ENCODE measurements at places on chromosomes 4 and X. TPM values are rescaled to one million over a fixed set of nuclear protein-coding genes. Genes with fewer than 3 reads are reported as not detected.
A peak's percentile ranks its signal among the peaks of the same experiment; 100 is the strongest.

DNA sequence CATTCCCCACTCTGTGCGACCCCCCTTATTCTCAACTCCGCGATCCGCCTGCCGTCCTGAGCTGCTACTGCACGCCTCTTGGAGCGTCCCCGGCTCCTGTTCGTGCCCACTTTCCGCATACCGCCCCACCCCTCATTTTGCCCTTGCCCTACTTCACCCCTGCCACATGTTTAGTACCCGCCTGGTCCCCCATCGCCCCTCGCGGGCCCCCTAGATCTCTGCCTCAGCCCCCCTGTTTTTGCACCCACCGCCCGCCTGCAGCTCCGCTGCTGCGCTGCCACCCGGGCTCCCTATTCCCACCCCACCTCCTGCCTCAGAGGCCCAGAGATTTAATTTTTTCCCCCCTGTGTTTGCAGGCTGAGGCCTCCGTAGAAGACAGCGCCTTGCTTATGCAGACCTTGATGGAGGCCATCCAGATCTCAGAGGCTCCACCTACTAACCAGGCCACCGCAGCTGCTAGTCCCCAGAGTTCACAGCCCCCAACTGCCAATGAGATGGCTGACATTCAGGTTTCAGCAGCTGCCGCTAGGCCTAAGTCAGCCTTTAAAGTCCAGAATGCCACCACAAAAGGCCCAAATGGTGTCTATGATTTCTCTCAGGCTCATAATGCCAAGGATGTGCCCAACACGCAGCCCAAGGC lies 1.4 kb downstream of the MAGED1 start:
- no peak for DNase-seq

DNA sequence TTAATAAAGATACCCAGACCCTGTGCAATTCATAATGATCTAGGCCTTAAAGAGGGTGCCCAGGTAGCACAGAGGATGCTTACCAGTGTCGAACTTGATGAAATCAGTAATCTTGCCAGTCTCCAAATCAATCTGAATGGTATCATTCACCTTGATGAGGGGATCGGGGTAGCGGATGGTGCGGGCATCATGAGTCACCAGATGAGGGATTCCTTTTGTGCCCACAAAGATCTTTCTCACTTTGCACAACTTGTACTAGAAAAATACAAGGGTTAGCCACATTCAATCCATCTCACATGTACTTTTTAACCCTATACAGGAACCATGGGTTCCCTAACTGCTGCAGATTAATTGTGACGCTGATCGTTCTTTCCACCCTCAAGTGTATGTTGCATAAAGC lies 3.3 kb downstream of the RPS4X start:
- DNase-seq = no peak

The EREG gene
- total RNA-seq = not detected

DNA sequence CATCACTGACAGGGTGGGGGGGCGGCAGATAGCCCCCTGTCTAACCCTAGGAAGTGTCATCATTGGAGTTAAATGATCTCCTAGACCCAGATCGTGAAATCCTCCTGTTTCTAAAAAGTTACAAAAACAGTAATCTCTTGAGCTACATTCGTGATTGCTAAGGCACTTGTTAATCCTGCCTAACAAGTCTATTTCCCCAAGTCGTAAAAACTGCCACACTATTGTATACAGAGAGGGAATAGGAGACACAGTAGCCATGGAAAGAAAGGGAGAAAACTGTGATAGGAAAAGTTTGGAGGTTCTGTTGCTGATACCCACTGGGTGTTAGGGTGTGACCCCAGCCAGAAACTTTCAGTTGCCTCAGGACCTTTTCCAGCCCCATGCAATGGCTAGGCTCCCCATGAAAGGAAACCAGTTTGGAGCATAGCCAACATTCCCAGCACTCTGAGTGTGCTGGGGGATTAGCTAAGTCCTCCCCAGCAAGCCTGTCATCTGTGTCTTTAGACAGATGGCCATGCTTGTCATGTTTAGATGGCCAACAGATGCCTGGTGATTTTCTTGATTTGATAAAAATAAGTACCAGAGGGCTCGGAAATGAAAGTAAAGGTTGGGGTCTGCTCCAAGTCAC lies 63.3 kb upstream of the ANXA10 start:
- DNase-seq = no peak

DNA sequence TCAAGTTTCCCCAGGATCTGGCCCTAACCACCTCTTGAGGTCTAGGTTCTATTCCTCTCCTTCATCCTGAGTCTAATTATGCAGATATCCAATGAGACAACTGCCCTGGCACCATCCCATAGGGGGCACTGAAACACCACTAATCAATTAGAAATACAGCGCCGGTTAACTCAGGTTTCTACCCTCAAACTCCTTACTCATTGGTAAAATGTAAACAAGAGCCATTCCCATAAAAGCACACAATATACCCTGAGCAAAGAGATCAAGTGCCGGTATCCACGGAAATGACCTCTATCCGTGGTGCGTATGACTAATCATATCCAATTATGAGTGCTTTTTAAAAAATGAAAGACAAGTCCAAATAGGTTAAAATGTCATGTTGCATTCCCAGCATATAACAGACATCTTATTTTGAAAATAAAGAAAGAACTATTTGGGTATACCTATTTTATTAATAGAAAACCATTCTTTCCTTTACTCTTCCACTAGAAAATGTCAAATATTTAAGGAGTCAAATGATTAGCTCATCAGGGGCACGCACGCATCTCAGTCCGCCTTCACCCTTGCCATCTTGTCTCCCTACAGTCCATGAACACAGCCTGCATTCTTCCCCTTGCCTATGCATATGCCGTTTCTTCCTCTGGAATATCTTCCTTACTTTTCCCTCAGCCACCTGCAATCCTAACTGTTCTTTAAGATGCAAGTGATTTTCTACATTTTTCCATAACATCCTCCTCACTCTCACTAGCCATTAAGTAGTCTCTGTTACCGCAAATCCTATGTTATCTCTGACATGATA lies 141.1 kb downstream of the MAML3 start:
- peak; percentile 86 for DNase-seq

The HTN3 gene
- not detected for total RNA-seq

The DACH2 gene
- not detected for total RNA-seq

The USP51 gene
- total RNA-seq = 2.6 TPM

The PRSS48 gene
- not detected for total RNA-seq
